Small intestine (tissue), 16 donors: ENCODE measurements at places on chromosomes 2 and 18. TPM values are rescaled to one million over a fixed set of nuclear protein-coding genes. Genes with fewer than 3 reads are reported as not detected.

UGT1A7 gene
- polyA plus RNA-seq = 0.19 TPM

- H3K4me1 ChIP-seq = no peaks in the 10 kb centered on the region
- no peaks in the 10 kb centered on the region for H3K36me3 ChIP-seq
- no peak overlapping the region for H3K4me3 ChIP-seq
- no peak for DNase-seq
Measured at GRCh38 chr2:66573416-66573815, 138.5 kb downstream of the MEIS1 start.

DNA sequence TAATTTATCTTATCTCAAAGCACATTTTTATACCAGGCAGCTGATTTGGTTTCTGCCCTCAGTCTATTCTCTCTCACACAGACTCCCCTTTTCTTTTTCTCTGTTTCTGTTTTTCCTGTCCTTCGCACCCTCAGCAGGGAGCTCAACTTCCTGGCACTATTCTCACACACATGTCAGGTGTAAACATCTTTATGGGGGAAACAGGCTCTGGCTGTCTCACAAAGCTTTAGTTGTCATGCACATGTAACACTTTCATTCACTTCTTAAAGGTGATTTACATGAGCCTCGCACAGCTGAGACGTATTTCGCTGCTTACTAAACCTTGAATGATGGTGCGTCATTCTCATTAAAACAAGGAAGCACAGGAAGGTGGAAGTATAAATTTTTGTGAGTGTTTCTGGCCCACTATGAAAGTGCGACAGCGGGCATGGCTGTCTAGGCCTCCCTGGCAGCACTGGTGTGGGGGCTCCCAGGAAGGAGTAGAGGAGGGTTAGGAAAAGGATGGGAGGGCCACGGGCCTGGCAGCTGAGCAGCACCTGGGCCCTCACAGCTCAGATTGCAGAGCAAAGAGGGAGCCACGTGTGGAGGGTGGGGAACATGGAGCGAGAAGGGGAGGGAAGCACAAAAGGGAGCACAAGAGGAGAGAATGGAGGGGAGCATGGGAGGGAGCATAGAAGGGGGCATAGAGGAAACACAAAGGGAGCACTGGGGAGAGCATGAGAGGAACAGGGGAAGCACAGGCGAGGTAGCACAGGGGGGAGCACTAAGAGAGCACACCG is 46.2 kb upstream of the SNTG2 start:
- no peak overlapping the region for H3K27ac ChIP-seq
- no peak overlapping the region for H3K4me3 ChIP-seq
- H3K27me3 ChIP-seq = peaks cover 3% of the 10 kb centered on the region
- H3K36me3 ChIP-seq = no peaks in the 10 kb centered on the region
- no peaks in the 10 kb centered on the region for H3K4me1 ChIP-seq

GRCh38 chr18:79805211-79805887 is 7.6 kb downstream of the KCNG2 start:
- H3K4me3 ChIP-seq = no peak overlapping the region
- no peak overlapping the region for H3K27ac ChIP-seq
- H3K36me3 ChIP-seq = no peaks in the 10 kb centered on the region
- no peaks in the 10 kb centered on the region for H3K27me3 ChIP-seq
- DNase-seq = no peak

- no peak overlapping the region for H3K27ac ChIP-seq
- H3K36me3 ChIP-seq = peaks cover 8% of the 10 kb centered on the region
- no peak for DNase-seq
- no peaks in the 10 kb centered on the region for H3K27me3 ChIP-seq
Measured at GRCh38 chr2:85792783-85793441, 39.1 kb downstream of the ATOH8 start.

DNA sequence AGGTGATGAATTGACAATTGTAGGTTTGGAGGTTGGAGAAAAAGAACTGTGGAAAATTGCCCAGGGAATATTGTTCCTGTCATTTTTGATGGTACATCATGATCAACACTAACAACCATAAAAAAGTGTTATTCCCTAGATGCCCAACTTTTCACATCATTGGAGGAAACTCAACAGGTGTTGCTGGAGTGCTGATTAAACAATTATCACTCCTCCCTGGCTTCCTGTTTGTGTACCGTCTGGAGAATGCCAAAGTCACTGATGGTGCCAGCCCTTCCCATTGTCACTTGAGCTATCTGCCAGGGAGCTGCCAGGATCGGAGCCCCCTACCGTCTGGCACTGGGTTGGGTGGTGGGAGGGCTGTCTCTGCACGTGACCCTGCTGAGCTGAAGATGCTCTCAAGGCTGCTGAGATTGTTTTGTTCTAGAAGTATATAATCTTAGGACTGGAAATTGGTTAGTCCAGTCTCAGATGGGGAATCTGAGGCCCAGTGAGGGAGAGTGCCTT is 156.9 kb downstream of the PRKCE start:
- no peak overlapping the region for H3K27ac ChIP-seq
- H3K27me3 ChIP-seq = no peaks in the 10 kb centered on the region
- H3K4me1 ChIP-seq = no peaks in the 10 kb centered on the region

ICA1L gene
- polyA plus RNA-seq = 5.2 TPM

- no peak for DNase-seq
- H3K36me3 ChIP-seq = peaks cover 9% of the 10 kb centered on the region
- H3K27ac ChIP-seq = no peak overlapping the region
Measured at GRCh38 chr18:63282793-63283192, 36.8 kb downstream of the BCL2 start.

- no peak overlapping the region for H3K4me3 ChIP-seq
- DNase-seq = no peak
- no peaks in the 10 kb centered on the region for H3K27me3 ChIP-seq
- H3K4me1 ChIP-seq = no peaks in the 10 kb centered on the region
- H3K36me3 ChIP-seq = peaks cover 2% of the 10 kb centered on the region
- no peak overlapping the region for H3K27ac ChIP-seq
Measured at GRCh38 chr2:6887751-6888192, 10.2 kb downstream of the RSAD2 start.

GRCh38 chr2:146246736-146247523 is 1597.9 kb upstream of the ACVR2A start:
- H3K4me1 ChIP-seq = no peaks in the 10 kb centered on the region
- no peak overlapping the region for H3K4me3 ChIP-seq
- H3K27ac ChIP-seq = no peak overlapping the region
- H3K36me3 ChIP-seq = no peaks in the 10 kb centered on the region
- no peak for DNase-seq
- H3K27me3 ChIP-seq = no peaks in the 10 kb centered on the region

G6PC2 gene
- not detected for polyA plus RNA-seq

DNA sequence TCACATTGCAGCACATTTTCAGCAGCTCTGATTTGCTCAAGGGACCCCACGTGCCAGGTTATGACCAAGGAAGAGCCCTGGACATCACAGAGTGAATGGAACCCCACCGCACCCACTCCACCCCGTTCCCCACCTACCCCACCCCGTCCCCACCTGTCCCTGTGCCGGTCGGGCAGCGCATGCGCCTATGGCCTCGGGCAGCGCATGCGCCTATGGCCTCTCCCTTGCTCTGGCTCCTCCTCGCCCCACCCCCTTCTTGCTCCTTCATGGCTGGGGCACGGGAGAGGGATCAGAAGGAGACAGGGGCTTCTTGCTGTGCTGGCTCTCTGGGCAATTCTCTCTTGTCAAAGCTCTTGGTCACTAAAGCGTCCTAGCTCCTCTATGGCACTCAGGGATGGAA is 371.8 kb upstream of the HS6ST1 start:
- no peak for DNase-seq
- H3K27ac ChIP-seq = no peak overlapping the region
- no peaks in the 10 kb centered on the region for H3K27me3 ChIP-seq
- no peaks in the 10 kb centered on the region for H3K4me1 ChIP-seq

DNA sequence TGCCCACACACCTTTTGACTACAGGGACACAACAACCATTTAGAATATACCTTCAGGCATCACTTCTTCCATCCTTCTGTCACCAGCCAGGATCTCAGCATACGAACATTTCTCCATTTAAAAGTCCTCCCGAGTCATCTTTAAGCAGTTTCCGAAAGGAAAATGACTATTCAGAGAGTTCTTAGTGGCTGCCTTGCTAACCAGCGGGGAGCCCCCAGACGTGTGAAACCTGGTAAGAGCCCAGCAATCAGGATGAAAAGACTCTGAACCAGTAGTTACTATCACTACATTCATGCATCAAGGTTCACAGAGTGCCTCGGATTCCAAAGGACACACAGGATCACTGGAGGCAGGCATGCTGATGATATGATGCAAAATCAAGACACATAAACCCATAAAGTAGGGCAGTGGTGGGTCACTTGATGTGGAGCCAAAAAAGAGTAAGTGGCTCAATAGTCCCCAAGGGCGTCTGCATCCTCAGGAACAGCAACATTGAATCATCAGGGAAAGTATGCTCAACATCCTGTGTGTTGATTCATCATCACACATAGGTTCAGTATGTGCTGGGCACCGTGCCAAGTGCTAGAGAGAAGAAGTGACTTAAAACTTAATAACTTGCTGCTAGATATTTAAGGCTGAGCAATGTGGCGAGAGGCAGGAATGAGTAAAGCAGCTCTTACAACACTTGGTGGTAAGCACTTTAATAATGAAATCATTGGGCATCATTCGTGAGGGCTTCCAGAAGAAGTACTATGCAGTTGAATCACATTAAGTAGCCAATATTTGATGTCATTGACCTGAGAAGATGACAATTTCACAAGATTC is 4.4 kb downstream of the CCL20 start:
- peak; percentile 86 for DNase-seq
- H3K36me3 ChIP-seq = no peaks in the 10 kb centered on the region
- no peak overlapping the region for H3K4me3 ChIP-seq
- H3K4me1 ChIP-seq = peaks cover 3% of the 10 kb centered on the region

DNA sequence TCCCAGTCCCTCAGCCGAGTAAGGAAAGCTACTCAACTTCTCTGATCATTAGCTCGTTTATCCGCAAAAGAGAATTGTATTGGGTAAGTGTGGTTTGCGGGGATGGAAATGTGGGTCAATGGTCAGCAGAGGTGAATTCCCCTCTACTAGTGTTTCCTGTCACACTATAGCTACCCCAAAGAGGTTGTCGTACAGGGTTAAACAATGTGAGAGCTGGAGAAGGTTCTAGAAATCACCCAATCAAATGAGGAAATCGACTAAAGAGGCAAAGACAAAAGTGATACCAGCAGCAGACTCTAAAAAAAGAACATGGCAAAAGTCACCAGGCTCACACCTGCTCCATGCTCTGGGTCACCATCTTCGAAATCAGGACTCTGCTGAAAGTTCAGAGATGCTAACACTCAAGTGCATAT is 144.7 kb upstream of the ITGA4 start:
- no peak overlapping the region for H3K27ac ChIP-seq
- no peak for DNase-seq
- no peaks in the 10 kb centered on the region for H3K27me3 ChIP-seq

TXNDC2 gene
- 0.10 TPM for polyA plus RNA-seq

GRCh38 chr2:134739879-134740301 is 21.1 kb upstream of the TMEM163 start:
- H3K27me3 ChIP-seq = no peaks in the 10 kb centered on the region
- no peaks in the 10 kb centered on the region for H3K4me1 ChIP-seq
- H3K27ac ChIP-seq = no peak overlapping the region
- DNase-seq = no peak

- H3K4me3 ChIP-seq = no peak overlapping the region
- DNase-seq = no peak
- no peak overlapping the region for H3K27ac ChIP-seq
- peaks cover 12% of the 10 kb centered on the region for H3K36me3 ChIP-seq
Measured at GRCh38 chr2:218233543-218233942, 16.6 kb downstream of the ARPC2 start.

- no peak overlapping the region for H3K27ac ChIP-seq
- no peak for DNase-seq
- no peaks in the 10 kb centered on the region for H3K27me3 ChIP-seq
- H3K4me1 ChIP-seq = no peaks in the 10 kb centered on the region
Measured at GRCh38 chr2:128439791-128440665, 121.4 kb upstream of the HS6ST1 start.

DNA sequence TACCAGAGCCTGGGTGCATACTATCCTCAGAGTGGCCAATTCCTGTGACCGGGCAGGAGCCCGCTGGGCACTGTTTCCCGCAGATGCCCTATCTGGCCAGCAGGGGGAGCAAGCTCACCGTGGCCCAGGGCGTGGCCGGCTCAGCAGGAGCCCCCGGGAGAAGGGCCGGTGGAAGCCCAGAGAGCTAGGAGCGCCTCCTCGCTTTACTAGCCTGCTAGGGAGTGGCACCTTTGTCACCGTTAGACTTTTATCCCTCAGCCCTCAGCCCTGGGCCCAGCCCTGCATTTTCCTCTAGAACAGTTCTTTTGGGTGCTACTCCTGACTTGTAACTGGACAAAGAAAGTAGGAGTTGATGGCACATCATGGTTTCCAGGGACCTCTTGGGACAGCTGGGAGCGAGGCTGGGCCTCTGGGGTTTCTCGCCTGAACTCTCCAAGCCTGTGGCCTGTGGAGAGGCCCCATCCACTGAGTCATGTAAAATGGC is 24.0 kb downstream of the TMEM177 start:
- no peaks in the 10 kb centered on the region for H3K27me3 ChIP-seq
- DNase-seq = peak; percentile 67
- no peaks in the 10 kb centered on the region for H3K36me3 ChIP-seq

DNA sequence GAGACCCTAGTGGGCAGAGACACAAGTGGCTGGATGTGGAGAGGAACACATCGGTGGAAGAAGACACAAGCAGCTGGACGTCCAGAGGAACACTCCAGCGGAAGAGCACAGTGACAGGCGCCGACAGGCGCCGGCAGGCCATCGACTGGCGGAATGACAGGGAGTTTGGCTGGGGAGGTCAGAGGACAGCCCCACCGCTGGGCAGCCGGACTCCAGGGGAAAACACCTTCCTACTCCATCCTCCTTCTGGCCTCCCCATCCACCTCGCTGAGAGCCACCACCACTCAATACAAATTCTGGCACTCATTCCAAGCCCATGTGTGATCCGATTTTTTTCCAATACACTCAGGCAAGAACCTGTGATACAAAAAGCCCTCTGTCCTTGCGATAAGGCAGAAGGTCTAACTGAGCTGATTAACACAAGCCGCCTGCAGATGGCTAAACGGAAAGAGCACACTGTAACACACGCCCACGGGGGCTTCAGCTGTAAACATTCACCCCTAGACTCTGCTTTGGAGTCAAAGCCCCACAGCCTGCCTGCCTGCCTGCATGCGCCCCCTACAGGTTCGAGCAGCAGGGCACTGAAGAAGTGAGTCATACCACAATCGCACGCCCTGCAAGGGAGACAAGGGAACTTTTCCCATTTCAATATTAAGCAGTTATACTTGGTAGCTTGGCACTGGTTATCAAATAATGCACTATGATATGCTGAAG is 50.2 kb upstream of the LRP1B start:
- no peaks in the 10 kb centered on the region for H3K36me3 ChIP-seq
- no peak overlapping the region for H3K27ac ChIP-seq
- no peaks in the 10 kb centered on the region for H3K4me1 ChIP-seq

DNA sequence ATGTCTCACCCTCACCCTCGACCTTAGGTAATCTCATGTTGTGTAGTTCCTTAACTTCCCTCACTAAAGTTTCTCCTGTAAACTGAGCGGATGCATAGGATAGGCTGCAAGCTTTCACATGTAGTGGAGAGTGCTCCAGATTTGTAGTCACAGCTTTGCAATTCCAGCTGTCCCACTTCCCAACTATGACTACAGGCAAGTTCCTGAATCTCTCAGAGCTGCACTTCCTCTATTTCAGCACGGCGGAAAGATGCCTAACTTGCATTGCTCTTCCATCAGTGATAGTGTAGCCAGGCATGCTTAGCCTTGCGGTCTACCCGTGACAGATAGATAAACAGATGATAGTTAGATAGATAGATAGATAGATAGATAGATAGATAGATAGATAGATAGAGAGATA is 183.1 kb upstream of the CCDC68 start:
- no peak overlapping the region for H3K4me3 ChIP-seq
- no peak for DNase-seq
- H3K27ac ChIP-seq = no peak overlapping the region
- no peaks in the 10 kb centered on the region for H3K36me3 ChIP-seq
